ENCODE measurements at places on chromosomes 6 and 20. TPM values are rescaled to one million over a fixed set of nuclear protein-coding genes. Genes with fewer than 3 reads are reported as not detected.

GRCh38 chr6:1162367-1163275, 149.3 kb upstream of the FOXQ1 start:
- DNase-seq = no peak

DNA sequence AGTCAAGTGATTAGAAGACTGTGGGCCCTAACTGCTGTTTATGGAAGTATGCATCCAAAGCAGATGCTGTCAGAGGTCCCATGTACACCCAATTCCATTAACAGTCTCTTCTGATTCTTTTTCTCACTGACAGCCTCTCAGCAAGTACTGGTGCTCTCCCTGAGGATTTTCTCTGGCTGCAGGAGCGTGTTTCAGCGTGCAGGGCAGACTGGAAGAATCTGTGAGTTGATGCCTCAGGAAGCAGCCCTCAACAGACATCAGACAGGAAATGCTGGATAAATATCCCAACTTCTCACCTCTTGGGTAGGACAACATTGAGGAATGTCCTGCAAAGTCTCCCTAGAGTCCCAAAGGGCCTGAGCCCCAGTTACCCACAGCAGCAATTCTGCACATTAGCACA, 40.8 kb downstream of the ANKEF1 start:
- DNase-seq = no peak

- DNase-seq = no peak
Measured at GRCh38 chr6:30066082-30066481, 916 bp upstream of the PPP1R11 start.

DNA sequence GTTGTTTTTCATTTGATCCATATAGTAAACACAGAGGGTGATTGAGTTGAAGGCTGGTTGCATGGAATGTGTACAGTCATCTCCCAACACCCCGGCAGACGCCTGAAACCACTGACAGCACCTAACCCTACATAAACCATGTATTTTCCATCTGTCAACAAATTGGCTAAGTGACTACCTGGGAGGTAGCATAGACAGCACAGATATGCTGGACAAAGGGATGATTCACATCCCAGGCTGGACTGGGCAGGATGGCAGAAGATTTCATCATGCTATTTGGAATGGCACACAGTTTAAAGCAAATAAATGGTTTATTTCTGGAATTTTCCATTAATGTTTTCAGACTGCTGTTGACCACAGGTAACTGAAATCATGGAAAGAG, 4.4 kb upstream of the VIP start:
- DNase-seq = no peak

DNA sequence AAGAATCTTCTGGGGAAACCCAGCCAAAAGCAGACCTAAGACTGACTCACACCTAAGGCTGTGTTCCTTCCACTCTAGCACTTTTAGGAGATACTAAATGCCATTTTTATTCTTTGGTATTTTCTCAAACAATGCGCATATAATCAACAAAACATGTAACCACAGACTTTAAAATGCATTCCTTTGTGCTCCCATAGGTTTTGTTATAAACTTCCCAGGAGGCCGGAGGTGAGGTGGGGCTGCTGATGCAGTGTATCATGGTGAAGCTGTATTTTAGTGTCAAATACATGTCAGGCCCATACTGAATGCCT, 155.2 kb downstream of the BTBD3 start:
- DNase-seq = no peak

GRCh38 chr6:150033207-150033771, 8.0 kb upstream of the RAET1L start:
- DNase-seq = no peak

DNA sequence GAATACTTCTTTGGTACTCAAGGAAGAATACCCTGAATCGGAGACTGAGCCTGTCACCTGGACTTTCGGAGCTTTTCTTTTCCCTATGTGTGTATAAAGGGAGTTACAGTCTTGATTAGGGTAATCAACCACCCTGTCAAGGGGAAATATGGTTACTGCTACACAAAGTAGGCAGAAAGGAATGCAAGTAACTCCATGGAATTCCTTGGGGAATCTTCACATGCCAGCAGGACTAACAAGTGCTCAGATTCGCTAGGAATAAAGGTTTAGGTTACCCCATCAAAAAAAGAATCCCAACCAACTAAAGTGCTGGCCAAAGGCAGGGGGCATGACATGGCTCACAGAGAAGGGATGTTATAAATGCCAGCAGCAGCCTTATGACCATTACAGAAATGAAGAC, 10.4 kb downstream of the KCNS1 start:
- DNase-seq = no peak

GRCh38 chr6:160336200-160336599, 12.0 kb upstream of the SLC22A3 start:
- DNase-seq = no peak

DNA sequence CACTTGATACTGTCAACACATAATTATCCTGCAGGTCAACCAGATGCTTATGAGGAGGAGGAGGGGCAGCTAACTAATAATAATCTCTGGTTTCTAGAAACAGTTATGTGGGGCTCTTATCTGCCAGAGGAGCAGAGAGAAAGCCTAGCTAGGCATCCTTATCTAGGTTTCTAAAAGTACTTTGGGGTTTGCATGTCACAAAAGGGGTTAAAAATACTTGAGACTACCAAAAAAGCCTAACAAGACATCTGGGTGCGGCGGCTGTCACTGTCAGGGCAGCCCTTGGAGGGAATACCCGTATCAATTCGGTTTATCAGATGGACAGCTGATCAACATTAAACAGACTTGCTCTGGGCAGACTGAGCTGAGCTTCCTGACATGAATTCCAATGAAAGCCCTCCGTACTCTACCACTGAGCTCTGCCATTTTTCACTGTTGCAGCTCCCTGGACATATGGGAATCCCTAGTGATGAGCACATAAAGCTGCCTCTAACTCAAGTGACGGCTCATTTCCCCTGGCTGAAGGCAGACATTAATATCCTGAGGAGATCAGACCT, 166.6 kb downstream of the PDSS2 start:
- no peak for DNase-seq

DNA sequence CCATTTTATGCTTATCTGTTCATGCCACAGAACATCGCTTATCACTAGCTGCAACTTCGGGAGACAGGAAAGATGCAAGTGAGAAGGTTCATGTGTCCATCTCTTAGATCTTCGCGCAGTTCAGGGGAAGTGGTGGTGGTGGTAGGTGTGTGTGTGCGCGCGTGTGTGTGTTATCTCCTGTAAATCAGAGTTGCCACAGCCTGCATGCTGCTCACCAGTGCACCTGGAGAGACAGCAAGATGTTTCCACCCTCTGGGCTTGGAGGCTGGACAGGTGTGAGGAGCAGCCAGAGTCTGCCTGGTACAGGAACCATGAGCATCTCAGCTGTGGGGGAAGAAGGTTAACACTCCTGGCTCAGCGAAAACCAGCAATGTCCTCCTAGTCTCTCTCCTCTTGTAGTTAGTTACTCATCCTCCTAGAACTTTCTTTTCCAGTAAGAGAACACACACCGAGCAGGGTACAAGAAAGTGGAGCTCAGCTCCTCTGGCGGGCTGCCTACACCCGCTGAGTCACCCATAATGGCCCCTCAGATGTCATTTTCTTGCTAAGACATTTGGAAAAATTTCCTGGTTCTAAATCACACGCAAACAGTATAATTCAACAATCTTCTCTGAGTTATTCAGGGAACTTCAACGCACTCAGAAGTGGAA, 5.1 kb upstream of the TUBB1 start:
- no peak for DNase-seq

DNA sequence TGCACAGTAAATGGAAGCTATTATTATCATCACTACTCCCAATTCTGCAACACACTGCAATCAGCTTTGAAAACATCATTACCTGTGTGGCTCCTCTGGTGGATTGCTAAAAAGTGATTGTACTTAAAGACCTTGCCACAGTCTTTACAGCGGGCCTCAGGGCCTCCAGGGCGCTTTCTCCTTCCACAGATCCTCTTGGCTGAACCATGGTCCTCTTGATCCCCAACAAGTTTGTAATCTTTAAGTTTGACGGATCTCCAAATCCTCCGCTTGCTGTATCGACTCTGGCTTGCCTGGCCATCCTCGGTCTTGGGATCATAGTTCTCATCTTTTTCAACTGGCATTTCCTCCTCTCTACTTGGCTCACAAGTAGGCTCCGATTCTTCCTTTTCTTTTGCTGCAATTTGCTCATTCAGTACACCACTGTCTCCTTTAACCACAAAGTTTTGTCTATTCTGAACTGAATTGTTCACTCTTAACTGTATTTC, 2.0 kb downstream of the ZBTB24 start:
- no peak for DNase-seq

DNA sequence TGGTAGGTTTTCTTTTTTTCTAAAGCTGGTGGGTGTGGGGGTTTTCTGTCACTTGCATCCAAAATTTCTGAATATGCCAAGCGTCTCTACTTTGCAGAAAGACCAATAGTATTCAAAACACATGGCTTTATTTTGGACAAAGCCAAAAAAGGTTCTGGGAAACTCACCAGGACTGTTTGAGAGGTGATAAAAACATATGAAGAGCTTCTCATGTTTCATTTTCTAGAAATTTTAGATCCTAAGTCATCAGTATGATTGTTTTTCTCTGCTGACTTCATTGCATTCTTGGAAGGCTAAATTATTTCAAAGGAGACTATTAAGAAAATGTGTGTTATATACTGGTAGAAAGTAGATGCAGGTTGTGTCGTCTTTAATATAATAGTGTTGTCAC, 51.3 kb downstream of the GCLC start:
- DNase-seq = no peak

GRCh38 chr20:41308726-41309413, 8.7 kb downstream of the ZHX3 start:
- DNase-seq = no peak

DNA sequence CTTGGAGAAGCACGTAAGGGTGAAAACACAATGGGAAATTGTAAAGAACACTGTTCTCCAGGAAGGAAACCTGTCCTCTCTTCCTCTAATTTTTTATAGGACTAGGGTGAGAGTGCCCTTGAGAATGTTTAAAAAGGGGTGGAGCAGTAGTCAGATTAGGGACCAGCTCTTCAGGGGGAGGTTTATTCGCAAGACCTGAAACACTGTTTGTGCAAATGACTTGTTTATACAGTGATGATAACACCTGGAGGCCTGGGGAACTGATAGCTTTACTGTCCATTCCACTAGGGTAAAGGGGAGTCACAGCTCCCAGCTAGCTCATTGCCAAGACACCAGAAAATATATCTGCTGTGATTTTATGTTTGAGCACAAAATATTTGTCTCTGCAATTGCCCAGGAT, 8.1 kb upstream of the FUT9 start:
- no peak for DNase-seq

DNA sequence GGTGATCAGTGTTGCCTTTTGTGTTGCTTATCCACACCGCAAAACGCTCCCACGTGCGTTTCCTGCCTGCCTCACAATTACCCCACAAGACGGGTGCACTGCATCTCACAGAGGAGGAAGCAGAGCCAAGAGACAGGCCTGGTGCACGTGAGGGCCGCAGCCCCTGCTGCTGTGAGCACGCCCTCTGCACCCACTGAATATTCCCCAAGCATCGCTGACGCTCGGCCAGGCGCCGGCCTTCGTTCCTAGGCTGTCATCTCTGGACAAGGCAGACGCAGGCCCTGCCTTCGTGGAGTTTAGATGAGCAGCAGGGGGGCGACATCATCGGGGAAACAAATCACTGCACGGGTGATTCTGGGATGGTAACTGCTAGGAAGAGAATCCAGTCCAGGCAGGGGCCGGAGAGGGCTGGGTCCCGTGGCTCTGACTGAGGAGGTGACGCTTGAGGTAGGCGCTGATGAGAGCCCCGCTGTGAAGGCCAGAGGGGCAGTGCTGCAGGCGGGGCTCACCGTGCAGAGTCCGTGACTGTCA, 162.4 kb upstream of the QKI start:
- DNase-seq = no peak

GRCh38 chr6:95208621-95209020, 368.7 kb upstream of the MANEA start:
- DNase-seq = no peak

GRCh38 chr6:164072240-164072666, 657.7 kb downstream of the QKI start:
- no peak for DNase-seq

DNA sequence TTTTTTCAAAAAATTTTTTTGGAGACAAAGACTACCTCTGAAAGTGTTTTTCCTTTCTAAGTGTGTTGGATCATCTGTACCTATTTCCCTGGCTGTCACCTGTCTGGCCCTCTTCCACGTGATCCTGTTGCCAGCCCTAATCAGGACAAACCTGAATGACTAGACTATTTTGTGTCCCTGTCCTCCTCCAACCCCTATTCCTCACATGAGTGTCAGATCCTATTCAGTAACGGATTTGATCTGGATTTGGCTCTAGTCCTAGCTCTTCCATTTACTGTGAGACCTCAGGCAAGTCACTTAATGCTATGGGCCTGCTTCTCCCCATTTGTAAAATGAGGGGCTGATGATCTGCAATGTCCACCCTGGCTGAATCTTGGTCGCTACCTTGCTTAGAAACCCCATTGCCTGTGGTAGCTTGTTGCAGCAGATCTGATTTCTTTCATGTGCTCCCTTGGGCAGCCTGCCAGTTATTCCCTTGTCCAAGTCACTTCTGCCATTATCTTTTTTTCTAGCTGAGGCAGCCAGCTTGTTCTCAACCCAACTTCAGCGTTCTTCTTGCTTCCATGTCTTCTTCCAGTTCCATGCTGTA, 4.8 kb downstream of the PHF20 start:
- DNase-seq = no peak

DNA sequence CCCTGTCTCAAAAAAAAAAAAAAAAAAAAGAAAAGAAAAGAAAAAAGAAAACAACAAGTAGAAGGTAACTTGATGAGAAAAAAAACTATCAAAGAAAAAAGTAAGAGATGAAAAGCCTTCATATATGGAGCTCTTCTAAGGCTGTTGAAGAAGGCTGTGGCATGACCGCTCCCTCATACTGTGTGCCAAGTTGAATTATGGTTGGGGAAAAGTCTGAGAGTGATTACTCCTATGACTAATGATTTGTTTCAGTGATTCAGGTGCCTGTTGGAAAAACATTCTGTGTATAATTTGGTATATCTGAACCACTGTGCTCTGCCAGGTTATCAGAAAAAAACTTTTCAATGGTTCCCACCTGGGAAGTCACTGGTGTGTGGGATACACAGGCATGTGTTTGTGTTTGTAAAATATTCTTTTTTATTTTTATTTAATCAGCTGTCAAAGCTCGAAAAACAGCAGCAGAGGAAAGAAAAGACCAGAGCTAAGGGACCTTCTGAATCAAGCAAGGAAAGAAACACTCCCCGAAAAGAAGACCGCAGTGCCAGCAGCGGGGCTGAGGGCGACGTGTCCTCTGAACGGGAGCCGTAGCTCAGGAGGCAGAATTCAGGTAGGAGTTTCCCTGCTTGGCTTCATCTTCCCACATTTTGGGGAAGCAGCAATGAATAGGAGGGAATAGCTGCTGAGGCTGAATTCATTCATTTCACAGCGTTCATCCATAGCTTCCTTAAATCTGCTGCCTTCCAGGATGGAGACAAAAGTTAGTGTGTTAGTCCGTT, 69.7 kb upstream of the SCP2D1 start:
- DNase-seq = no peak

- DNase-seq = no peak
Measured at GRCh38 chr6:3793545-3793944, 42.0 kb upstream of the PXDC1 start.

The OR2B6 gene
- not detected for polyA plus RNA-seq

The PAQR8 gene
- 4.9 TPM for polyA plus RNA-seq

The ZNF831 gene
- polyA plus RNA-seq = 0.31 TPM

The PTPN1 gene
- polyA plus RNA-seq = 19.3 TPM

The THEMIS gene
- not detected for polyA plus RNA-seq

The VNN1 gene
- 0.14 TPM for polyA plus RNA-seq

The CST2 gene
- not detected for polyA plus RNA-seq

The TXLNB gene
- polyA plus RNA-seq = 128 TPM

The RPP21 gene
- polyA plus RNA-seq = 18.8 TPM

The PROKR2 gene
- polyA plus RNA-seq = not detected

The C20orf144 gene
- polyA plus RNA-seq = 0.12 TPM

The CRISP3 gene
- 0.14 TPM for polyA plus RNA-seq

The PI3 gene
- polyA plus RNA-seq = not detected
